ENCODE measurements at places on chromosomes 11 and 22.

- no peak for DNase-seq
Measured at GRCh38 chr11:61384271-61385242, 7.8 kb upstream of the TMEM216 start.

GRCh38 chr11:44006917-44007361, 40.8 kb upstream of the ACCSL start:
- peak; percentile 26 for DNase-seq

DNA sequence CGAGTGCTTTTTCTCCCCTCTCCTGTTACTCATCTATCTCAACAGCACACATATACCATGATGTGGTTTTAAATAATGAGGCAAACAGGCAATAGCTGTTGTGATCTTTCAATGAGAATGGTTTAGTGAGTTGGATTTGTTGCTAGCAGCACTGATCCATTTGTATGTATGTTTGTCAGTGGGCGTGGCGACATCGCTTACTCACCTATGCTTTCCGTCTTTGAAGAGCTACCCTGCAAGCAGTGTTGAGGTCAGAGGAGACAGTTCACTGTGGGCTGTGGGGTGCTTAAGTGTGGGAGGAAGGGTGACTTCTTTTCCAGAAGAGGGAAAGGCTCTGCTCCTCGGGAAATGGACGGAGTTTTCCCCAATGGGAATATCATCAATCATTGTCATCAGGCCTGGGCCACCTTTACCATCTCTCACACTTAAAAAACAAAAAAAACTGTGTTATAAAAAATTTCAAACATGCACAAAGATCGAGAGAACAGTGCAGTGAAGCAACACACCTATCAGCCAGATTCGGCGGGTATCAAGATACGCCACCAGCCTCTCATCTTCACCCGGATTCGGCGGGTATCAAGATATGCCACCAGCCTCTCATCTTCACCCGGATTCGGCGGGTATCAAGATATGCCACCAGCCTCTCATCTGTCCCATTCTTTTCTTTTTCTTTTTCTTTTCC, 83.8 kb downstream of the TBC1D22A start:
- no peak for DNase-seq

DNA sequence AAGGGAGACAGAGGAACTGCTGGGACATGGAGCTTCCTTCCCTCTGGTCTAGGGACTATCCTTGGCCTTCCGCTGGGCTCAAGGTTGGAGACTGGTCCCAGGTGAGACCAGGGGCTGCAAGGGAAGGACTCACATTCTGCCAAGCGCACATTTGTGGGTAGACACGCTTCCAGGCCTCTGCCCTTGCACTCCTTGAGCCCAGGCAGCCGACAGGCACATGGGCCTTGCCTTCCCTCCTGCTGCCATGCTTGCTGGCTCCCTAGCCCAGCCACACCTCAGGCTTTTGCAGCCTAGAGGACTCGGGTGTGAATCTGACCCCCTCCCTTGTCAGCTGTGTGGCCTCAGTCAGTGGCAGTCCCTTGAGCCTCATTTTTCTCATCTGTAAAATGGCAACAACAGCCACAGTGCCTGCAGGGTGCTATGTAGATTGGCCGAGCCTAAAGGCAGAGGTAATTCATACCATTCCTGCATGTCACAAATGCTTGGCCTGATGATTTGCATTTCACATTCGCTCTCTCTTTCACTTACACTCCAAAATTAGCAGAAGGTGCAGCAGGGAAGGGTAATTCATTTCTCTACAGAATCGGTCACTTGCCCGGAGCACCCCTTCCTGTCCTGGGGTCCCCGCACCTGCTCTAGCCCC, 57.6 kb upstream of the NECTIN1 start:
- no peak for DNase-seq

- no peak for DNase-seq
Measured at GRCh38 chr11:118917481-118918127, 8.1 kb downstream of the BCL9L start.

DNA sequence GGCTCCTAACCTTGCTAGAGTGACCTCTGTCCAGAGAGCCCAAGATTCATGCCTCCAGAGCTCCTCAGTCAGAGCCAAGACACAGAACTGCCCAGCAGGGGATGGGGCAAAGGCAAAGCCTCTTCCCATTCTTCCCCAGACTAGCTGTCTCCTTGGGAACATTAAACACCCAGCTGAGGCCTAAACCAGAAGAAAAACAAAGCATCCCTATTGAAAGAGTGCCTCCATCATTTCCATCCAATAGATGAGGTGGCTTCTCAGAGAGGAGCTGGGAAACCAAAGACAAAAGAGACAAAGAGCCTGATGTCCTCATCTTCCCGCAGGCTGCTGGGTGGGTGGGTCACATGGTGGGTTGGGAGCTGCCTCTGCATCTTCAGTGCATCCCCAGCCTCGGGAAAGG, 37.4 kb downstream of the COMMD9 start:
- DNase-seq, result no peak

DNA sequence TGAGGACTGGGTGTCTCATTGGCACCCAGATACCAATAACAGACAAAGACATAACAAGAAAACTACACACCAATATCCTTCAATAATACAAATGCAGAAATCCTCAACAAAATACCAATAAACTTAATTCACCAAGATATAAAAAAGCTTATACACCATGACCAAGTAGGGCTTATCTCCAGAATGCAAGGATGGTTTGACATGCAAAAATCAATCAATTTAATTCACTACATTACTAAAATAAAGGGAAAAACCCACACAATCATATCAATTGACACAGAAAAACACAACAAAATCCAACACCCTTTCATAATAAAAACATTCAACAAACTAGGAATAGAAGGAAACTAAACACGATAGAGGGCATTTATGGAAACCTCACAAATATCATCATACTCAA, 40.6 kb downstream of the LHFPL7 start:
- DNase-seq, result no peak

- DNase-seq, result no peak
Measured at GRCh38 chr22:45975164-45976161, 1.5 kb downstream of the WNT7B start.

Data from activated CD8-positive, alpha-beta memory T cell treated with anti-CD3 and anti-CD28 coated beads, Interleukin-2, amount 50 U/mL, for 48 hours (primary cell).